Omental fat pad (tissue), 4 donors: ENCODE measurements at places on chromosomes 12 and 14. TPM values are rescaled to one million over a fixed set of nuclear protein-coding genes. Genes with fewer than 3 reads are reported as not detected.

DNA sequence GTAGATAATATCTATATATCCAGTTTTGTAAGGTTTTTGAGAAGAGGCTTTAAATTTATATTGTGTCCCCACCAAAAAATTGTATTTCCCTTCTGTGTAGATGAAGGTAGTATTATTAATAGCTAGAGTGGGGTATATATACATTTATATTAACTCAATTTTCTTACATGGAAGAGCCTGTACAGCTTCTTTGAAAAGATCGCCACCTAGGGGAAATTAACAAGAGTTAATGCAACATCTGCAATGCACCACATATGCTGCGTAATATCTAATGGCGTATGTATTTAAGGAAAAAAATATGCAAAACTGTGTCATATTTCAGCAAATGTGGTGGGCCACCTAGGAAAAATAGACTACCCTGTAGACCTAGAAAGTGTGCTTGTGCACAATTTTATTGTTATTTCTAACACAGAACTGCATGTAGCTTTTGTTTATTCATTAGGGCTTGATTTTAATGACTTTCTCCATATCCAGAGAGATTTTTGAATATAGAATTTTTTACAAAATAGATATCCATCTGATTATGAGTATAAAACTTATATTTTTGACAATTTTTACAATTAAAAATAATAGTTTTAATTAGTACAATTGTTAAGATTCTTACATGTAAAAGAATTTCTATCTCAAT is 14.0 kb downstream of the CCER1 start:
- DNase-seq: no peak

Gene MYO1H
- total RNA-seq: not detected

GRCh38 chr12:95386051-95386450 is 87.9 kb upstream of the METAP2 start:
- no peak for DNase-seq

DNA sequence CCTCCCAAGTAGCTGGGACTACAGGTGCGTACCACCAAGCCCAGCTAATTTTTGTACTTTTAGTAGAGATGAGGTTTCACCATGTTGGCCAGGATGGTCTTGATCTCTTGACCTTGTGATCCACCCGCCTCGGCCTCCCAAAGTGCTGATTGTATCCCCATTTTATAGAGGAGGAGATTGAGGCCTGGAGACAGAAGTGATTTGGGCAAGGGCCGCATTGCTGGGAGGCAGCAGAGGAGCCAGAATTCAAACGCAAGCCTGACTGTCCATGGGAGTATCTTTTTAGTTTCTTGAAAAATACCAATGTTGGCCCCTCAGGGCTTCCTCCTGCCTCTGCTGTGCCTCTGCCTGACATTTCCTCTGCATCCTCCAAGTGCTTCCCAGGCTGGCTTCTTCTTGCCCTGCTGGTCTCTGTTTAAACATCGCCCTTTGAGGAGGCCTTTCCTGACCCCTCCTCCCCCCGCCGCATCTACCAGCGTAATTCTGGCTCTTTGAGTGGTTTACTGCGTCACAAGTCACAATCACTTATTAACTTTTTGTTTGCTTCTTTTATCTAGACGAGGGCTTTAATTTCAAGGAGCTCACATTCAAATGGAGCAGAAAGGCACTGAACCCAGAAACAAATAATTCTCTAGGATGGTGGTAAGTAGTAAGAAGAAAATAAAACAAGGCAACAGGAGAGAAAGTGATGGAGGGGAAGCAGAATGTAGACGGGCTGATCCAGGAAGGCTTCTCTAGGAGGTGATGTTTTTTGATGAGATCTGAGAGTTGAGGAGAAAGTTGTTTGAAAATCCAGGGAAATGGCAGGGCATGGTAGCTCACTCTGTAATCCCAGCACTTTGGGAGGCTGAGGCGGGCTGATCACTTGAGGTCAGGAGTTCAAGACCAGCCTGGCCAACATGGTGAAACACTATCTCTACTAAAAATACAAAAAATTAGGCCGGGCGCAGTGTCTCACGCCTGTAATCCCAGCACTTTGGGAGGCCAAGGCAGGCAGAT is 91.0 kb upstream of the MED13L start:
- no peak for DNase-seq

DNA sequence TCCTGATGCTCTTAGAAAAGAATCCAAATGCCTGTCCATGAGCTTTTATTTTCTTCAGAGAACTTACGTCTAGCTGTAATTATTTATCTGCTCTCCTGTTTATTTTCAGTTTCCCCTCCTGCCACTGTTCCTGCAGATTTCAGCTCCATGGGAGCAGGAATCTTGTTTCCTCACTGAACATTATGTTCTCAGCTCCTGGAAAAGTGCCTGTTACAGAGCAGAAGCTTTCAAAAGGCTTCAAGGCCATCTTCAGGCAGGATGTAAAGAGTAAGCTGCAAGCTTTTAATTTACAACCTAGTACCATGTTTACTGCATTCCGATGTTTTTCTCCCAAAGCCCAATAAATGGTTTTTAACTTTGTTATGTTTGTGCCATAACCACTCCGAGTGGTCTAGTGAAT is 98.4 kb upstream of the BTG1 start:
- DNase-seq: no peak

Gene SYCP3
- total RNA-seq: not detected

GRCh38 chr14:55458800-55459515 is 18.5 kb upstream of the TBPL2 start:
- no peak for DNase-seq

DNA sequence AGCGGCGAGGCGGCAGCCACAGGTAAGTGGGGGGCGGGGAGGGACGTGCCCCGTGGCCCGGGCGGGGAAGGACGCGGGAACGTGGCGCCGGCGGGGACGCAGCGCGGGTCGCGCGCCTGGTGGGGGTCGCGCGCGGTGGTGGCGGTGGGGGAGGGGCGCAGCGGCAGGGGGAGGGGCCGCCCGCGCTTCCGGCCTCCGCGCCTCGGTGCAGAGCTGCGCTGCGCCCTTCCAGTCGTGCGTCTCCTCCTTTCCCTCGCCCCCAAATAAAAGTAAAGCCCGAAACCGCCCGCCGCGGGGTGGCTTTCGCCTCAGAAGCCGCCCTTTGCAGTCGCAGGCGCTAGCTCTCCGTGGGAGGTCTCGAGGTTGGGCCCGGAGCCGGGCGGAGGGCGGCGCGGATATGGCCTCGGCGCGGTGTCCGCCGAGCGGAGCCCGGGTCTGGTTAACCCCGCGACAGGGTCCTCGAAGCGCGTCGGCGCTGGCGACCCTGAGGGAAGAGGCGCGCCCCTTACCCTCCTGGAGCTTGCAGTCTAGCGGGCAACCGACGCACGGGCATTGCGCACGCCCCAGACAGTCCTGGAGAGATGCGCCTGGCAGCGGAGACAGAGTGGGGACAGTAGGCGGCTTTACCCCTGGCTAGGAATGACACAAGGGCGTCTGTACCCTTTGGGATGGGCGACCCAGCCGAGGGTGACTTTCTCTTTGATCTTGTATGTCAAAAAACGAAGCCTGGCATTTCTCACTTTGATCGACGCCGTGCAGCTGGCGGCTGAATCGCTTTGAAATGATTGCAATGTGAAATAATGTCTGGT is 589 bp downstream of the ATF1 start:
- DNase-seq: no peak

DNA sequence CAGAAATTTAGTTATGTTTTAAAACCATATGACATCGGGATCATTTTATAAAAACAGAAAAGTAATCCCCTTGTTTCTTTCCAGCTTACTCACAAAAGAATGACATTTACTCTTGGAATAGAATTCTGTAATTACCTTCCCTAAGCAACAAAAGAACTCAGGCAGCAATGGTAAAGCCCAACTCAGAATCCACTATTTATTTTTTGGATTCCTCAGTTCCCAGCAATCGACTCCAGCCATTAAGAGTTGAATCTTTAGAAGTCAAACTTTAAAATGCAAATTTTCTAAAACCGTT is 65.9 kb downstream of the FOXN3 start:
- no peak for DNase-seq

GRCh38 chr12:104638851-104639240 is 182.1 kb downstream of the CHST11 start:
- no peak for DNase-seq

DNA sequence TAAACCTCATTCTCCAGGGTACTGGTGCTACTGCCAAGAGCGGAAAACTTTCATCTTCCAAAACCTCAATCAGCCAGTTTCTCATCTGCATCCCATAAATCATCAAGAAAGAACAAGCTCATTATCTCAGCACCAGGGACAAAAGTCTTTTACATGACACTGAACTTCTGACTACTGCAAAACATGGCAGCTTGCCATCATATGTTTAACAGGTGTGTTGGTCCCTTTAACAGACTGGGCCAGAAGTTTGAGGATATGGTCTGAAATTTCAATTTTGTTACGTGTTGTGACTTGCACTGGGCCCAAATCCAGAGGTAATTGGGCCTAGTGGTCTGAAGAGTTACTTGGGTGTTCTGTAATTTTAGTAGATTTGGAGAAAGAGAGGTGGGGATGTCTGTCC is 305.4 kb upstream of the SEL1L start:
- no peak for DNase-seq

Gene RIN3
- total RNA-seq: 36.3 TPM

Gene NKX2-1
- not detected for total RNA-seq

DNA sequence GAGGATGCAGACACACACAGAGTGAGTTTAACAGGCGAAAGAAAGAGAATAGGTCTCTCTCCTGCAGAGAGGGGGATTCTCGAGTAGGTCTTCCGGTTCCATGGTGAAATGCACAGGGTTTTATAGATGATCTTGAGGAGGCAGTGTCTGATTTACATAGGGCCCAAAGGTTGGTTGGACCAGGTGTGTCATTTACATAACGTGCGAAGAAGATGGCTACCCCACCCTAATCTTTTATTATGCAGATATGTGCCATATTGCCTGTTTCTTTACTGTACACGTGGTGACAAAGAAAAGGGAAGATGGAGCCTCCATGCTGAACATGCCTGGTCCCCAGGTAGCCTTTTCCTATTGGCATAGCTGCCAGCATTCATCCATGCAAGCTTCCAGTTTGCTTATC is 219.8 kb downstream of the CRADD start:
- no peak for DNase-seq

Gene CD9
- 68.3 TPM for total RNA-seq
